ENCODE measurements at places on chromosomes 3 and 15.

DNA sequence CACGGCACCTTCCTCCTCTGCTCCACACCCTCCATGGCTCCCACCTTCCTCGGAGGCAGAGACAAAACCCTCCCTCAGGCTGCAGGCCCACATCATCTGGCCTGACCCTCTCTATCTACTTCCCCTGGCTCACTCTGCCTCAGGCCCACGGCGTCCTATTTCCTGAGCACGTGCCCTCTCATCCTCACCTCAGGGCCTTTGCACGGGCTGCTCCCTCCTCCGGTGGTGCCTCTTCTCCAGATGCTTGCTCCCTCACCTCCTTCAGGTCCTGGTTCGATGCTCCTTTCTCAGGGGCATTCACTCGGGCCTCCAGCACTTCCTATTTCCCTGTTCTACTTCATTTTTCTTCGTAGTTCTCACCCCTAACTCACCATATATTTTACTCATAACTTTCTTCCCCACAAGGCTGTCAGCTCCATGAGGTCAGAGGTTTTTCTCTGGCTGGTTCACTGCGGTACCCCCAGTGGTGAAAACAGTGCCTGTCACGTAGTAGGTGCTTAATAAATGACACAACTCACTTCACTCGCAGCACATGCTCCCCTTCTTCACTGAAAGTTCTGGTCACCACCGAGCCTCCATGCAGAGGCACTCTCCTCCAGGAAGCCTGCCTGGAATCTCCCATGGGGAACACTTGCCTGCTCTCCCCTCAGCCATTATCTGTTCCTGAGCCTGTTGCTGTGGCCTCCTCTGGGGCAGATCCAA is 130.7 kb downstream of the WNT7A start:
- DNase-seq, result no peak

- DNase-seq, result no peak
Measured at GRCh38 chr15:84653584-84653909, 536 bp downstream of the WDR73 start.

GRCh38 chr3:194272861-194273742 is 78.0 kb downstream of the CPN2 start:
- DNase-seq, result no peak

DNA sequence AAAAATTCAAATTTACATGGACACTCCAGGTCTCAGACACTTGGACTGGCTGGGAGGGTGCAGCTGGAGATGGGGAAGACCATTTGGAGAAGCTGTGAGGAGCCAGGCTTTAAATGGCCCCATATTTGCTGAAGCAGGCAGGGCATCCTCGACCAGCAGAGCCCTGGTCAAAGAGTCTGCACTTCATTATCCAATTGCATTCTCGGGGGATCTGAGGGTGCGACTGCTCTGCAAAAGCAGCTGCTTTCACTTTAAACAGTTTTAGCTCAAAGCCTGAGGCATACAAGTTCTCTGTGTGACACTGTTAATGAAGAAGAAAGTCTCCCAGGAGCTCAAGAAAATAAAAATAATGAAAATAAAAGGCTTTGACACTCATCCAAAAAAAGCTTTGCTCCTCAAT is 98.0 kb upstream of the SLC25A36 start:
- DNase-seq, result no peak

GRCh38 chr15:63338170-63338569 is 43.5 kb downstream of the CA12 start:
- no peak for DNase-seq

- DNase-seq, result no peak
Measured at GRCh38 chr3:72150634-72151412, 365.9 kb upstream of the PROK2 start.

DNA sequence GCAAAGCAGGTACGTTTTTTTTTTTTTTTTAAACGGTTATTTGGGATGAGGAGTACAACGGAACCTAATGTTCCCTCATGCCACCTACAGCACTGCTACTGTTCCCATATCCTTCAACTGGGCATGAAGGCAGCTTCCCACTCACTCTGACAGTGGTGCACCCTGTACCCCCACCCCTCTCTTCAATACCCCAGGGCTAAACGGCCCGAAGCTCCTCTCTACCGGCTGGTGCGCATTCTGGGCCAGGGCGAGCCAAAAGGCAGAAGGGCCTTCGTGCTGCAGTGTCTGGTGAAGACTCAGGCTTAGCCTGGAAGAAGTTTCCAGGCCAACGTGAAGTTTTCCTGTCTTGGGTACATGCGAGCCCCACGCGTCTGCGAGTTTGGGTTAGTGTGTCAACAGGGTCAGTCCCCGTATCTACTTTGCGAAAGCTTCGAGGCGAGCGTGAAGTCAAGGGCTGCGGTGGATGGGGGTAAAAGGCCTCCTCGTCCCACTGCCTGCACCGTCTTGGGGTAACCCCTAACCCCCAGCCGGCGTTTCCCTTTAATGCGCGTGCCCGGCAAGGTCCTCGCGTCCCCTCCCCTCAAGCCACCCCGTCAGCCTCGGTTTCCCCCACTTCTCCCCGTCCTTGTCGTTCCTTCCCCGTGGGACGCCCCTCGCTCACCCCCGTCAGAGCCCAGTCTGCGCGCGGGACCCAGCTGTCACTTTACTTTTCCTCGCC is 765 bp upstream of the UBE2E2 start:
- no peak for DNase-seq

DNA sequence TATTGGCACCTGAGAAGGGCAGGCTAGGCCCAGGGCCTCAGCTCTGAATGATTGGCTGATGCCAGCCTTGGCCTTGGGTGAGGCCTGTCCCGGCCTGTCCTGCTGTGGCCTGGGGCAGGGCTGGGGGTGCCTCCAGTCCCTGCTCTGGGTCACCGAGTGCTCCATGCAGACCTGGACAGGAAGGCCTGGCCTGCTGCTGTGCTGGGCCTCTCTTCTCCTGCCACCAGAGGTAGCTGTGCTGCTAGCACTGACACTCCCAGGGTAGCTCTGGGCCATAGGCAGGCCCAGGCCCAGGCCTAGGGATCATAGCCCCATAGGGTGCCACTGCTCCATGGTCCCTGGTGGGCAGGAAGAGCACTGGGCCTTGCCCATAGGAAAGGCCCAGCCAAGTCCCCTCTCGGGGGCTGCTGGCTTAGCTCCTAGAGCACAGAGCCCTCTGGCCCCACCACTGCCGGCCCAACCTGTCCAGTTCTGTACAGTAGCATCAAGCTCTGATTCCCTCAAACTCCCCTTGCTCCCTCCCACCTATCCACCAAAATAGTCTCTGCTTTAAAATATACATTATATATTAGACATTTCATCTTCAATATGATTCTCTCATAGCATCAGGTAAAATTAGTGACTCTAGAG is 18.2 kb downstream of the ABTB1 start:
- no peak for DNase-seq

DNA sequence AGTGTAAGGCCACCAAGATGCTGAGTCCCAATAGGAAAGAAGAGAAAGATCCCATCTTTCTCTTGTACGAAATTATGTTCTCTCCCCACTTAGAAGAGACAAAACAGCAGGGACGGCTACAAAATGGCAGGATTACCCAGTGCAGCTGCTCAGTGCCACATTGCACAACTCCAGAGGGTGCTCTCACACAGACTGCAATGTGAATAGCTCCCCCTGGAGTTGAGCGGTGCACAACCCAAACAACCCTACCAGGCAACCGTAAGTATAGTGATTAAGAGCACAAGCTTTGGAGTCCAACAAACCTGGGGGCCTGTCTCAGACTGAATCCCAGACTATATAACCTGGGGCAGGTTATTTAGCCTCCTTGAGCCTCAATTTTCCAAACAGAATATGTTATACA is 3.1 kb upstream of the BHLHE40 start:
- DNase-seq, result no peak

- no peak for DNase-seq
Measured at GRCh38 chr15:96180087-96180748, 150.3 kb upstream of the NR2F2 start.

- no peak for DNase-seq
Measured at GRCh38 chr3:97495896-97496295, 268.7 kb upstream of the ARL6 start.

- no peak for DNase-seq
Measured at GRCh38 chr15:28903555-28903954, 17.8 kb downstream of the APBA2 start.

DNA sequence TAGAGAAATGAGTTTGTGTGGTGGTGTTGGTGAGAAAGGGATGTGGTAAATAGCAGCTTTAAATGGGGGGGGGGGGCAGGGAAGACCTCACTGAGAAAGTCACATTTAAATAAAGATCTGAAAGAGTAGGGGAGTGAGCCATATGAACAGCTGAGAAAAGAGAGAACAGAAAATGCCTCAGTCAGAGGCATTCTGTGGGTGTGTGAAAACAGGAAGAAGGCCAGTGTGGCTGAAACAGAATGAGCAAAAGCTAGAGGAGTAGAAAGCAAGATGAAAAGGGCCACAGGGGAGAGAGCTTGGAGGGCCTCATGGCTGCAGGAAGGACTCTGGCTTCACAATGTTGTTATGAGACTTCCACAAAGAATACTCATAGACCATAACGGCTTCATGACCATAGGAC is 783.3 kb downstream of the ZPLD1 start:
- DNase-seq, result no peak

DNA sequence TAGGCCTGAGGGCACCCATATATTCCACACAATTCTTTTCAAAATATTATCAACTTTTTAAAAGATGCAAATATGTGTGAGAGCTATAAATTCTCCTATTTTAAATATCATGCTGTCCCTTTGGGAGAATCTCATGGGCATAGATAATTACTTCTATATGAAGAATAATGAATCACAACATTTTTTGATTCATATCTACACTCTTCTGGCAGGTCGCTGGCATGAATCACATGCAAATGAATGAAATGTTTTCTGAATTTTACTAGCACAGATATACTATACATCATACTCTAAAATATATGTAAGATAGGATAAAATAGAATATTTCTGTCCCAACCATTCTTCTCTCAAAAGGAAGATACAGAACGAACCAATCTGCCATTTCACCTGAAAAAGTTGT is 277.7 kb upstream of the KCNH8 start:
- DNase-seq, result no peak

- DNase-seq, result no peak
Measured at GRCh38 chr3:31488475-31489017, 44.2 kb upstream of the STT3B start.

DNA sequence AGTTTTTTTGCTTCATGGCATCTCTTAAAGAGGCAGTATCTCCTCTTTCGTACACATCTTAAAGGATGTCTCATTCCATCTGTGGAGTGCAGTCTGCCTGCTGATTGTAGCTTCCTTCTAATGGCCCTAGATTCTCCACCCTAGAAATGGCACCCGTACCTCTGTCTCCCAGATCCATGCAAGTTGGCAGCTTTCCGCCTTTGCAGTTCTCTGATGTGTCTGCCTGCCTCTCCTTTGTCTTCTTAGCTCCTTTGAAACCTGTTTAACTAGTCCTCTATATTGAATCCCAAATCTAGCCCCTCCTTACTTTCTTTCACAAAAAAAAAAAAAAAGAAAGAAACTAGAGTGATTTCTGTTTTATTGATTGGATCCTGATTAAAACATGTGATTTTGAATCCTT is 1025.0 kb downstream of the ZPLD1 start:
- no peak for DNase-seq

DNA sequence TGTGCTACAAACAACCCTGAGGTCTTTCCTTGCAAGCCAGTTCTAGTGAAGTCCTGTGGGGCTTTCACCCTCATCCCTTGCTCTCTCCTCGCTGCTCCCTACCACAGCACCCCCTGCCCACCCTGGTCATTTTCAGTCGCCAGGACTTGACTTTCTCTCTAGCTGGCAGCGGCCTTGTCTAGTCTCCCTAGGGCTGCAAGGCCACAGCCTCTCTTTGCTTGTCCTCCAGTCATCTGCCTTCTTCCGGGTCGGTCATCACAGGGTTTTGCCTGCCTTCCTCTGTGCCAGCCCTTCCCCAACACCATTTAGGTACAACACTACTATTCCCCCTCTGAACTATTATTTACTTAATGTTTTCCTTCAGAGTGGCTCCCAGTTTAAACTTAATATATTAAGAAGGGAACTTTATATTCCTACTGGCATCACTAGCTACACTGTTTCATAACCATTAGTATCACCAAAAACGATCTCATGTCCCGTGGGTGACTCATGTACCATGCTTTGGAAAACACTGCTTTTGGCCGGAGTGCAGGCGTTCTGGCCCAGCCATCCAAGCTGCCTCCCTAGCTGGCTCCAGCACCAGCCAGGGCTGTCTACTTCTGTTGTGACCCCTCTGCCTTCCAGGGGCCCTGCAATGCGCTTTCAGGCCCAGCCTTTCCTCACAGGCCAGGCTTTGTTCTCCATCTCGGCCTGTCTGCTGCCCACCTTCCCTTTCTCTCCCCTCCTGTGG is 21.4 kb downstream of the FAH start:
- no peak for DNase-seq

DNA sequence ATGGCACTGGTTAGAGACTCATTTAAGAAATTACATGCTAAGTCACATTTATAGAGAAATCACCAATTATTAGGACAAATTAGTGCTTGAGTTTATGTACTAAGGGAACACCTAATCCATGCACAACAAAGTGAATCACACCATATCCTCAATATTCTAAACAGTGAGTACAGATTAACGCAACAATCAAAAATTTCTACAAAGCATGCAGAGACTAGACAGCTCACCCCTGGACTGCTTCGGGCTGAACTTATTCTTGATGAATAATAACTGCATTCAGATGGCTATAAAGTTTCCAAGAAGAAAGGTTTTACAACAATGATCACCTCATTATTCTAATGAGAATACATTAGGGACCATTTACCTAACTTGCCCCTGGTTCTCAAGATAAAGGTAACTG is 66.5 kb downstream of the LRRFIP2 start:
- DNase-seq, result no peak

- no peak for DNase-seq
Measured at GRCh38 chr15:99050328-99050980, 42.9 kb upstream of the PGPEP1L start.

Measured in stimulated activated CD4-positive, alpha-beta T cell treated with anti-CD3 and anti-CD28 coated beads, Interleukin-2, amount 100 ng/mL, for 48 hours (primary cell).